ENCODE measurements at places on chromosomes 4 and X.

GRCh38 chr4:159378056-159378616 lies 275.3 kb downstream of the RAPGEF2 start:
- DNase-seq = no peak

DNA sequence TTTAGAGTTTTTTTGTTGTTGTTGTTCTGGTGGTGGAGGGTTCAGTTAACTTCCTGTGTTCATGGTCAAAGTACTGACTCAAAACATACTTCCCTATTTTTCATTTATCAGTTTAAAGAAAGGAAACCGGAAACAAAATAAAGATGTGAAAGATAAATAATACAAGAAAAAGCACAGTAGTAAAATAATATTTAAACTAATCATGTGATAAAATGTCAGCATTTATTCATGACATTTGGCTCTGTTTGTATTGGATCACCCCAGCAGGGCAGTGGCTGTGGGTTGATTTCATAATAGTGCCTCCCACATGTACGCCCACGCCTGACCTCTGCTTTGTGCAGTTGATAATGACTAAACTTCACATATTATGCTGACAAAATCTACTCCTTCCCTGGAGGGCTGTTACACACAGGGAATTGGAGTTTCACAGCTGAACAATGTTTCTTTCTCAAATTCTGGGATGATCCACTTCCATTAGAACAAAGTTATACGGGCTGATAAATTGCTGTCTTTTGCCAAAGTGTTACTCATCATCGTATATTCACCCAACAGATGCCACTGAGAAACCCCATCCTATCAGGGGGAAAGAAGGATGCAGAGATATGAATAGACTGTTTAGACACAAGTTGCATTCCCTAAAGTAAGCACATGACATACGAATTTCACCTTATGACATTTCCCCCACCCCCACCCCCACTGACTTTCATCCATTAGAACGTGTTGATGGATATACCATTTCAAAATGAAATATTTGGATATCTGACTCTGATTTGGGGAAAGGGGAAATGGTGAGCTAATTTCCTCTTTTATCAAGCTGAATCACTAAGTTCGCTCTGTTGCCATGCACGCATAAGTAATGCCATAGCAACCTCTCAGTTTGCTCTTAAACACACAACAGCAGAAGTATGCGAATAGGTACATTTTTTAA lies 48.3 kb downstream of the AMELX start:
- DNase-seq = no peak

- DNase-seq = no peak
Observed at GRCh38 chr4:183907871-183908683, 3.0 kb downstream of the STOX2 start.

DNA sequence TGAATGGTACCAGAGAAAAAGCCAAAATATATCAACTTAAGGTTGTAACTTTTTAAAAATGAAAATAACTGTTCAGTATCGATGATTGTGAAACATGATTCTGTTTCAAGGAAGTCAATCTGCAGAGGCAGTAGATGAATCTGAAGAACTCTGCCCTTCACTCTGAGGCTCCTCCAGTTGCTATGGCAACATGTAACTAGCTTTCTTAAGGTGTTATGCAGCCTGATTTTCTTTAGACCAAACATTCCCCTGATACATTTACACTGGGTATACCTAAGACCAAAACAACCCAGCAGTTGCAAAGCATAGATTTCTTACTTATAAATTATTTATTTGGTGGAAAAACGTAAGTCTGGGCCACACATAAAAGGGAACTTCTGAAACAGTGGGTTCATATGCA lies 133.6 kb upstream of the RASGEF1B start:
- no peak for DNase-seq

- no peak for DNase-seq
Observed at GRCh38 chrX:41478381-41478911, 31.3 kb downstream of the NYX start.

DNA sequence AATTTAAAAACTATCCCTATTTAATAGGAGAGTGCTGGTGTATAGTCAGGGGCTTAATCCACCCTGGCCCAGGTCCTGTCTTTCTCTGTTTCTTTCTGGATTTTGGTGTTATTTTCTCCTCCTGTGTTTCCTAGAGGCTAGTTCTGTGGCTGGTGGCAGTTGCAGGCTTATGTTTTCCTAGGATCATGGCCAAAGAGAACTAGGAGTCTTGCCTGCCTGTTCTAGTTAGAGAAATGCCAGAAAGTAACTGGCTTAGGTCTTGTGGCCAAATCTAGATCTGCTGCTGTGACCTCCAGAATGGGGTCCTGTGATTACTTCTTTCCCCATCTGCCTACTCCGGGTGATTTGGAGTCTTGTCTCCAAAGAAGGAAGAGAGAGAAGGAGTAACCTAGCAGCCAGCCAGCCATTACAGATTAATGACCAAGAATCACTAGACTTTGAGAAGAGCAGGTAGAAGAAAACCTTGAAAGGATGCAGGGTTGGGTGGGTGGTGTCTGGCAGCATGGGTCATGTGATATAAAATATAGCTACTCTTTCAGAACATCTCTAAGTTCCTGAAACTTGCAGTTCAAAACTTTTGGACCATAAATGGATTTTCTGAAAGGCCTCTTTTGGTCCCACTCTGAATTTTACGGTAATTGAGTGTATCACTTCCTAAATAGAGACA lies 117.9 kb downstream of the STIM2 start:
- no peak for DNase-seq

DNA sequence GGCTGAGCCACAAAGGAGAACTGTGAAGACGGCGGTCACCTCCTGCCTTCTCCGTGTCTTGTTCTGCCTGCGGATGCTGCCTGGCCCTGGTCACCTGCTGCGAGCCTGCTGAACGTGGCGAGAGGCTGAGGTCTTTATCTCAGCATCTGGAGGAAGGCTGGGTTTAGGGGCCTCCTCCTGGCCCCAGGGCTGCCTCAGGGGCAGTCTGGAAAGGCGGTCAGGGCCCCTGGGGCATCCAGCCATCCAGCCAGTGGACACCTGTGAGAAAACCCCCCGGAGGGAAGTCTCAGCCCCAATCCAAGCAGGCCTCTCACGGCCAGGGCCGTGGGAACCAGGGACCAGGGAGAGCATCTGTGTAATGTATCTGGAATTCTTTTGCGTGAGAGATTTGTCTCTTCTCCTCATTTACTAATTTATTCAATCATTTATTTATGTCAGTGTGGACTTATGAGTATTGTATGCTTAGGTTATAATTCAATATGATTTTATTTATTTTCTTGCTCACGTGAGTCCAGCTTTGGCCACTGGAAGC lies 11.3 kb downstream of the PDE6B start:
- DNase-seq = no peak

DNA sequence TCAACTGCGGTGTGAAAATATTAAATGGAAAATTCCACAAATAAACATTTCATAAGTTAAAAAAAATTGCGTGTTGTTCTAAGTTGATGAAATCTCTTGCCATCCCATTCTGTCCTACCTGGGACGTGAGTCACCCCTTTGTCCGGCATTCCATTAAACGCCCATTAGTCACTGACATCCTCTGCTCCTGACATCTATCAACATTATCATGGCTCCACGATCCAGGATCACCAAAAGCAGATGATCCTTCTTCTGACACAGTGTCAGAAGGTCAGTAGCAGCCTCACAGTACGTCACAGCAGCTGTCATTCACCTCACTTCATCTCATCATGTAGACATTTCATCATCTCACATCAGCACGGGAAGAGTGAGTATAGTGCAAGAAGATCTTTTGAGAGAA lies 125.7 kb downstream of the ZNF827 start:
- no peak for DNase-seq

DNA sequence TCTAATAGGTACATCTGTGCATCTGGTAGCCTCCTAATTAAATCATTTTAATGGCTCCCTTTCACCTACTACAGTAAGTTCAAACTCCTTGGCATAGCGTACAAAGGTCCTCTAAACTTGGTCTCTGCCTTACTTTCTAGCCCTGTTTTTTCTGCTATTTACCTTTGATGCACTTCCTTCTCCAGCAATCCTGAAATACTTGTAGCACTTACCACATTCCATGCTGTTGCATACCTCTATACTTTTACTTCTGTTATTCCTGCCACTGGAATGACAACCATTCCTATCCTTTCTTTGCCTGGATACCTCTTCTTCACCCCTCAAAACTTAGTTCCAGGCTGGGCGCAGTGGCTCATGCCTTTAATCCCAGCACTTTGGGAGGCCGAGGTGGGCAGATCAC lies 56.6 kb upstream of the LHFPL1 start:
- DNase-seq = no peak

GRCh38 chr4:83558059-83558653 lies 22.2 kb downstream of the GPAT3 start:
- DNase-seq = no peak

DNA sequence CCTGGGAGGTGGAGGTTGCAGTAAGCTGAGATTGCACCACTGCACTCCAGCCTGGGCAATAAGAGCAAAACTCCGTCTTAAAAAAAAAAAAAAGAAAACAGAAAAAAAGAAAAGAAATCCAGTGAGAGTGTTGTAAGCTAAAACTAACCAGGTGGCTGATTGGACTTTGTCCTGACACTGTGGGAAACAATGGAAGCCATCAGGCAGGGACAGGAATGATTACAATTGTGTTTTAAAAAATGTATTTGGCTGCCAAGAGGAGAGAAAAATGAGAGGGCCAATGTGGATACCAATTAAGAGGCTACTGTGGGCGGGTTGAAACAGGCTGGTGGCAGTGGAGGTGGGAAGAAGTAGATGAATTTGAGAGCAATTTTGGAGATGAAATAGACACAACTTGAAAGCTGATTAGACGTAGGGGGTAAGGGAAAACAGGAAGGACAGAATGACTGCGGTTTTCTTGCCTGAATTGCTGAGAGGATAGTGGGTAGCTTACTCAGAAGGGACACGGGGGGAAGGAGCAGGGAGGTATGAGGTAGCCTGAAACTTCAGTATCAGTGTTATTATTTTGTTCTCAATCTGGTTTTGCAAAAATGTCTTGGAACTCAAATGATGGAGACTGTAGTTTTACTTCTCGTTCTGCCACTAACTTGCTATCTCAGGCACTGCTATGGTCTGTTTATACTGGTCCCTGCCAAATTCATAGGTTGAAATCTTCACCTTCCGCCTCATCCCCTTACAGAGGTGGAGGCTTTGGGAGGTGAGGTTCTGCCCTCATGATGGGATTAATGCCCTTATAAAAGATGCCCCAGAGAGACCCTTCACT lies 45.6 kb upstream of the CHRNA9 start:
- no peak for DNase-seq

- DNase-seq = no peak
Observed at GRCh38 chr4:121304893-121305292, 75.9 kb downstream of the QRFPR start.

- DNase-seq = no peak
Observed at GRCh38 chrX:135410861-135411627, 10.7 kb upstream of the SMIM10L2A start.

GRCh38 chrX:153406903-153407302 lies 4.4 kb upstream of the ZFP92 start:
- no peak for DNase-seq

- no peak for DNase-seq
Observed at GRCh38 chr4:48262484-48262883, 7.2 kb downstream of the TEC start.

- DNase-seq = no peak
Observed at GRCh38 chr4:153497091-153497531, 31.0 kb downstream of the TMEM131L start.

GRCh38 chr4:100278567-100278966 lies 88.3 kb upstream of the DDIT4L start:
- no peak for DNase-seq

GRCh38 chr4:4694296-4694772 lies 152.5 kb upstream of the STX18 start:
- DNase-seq = no peak

DNA sequence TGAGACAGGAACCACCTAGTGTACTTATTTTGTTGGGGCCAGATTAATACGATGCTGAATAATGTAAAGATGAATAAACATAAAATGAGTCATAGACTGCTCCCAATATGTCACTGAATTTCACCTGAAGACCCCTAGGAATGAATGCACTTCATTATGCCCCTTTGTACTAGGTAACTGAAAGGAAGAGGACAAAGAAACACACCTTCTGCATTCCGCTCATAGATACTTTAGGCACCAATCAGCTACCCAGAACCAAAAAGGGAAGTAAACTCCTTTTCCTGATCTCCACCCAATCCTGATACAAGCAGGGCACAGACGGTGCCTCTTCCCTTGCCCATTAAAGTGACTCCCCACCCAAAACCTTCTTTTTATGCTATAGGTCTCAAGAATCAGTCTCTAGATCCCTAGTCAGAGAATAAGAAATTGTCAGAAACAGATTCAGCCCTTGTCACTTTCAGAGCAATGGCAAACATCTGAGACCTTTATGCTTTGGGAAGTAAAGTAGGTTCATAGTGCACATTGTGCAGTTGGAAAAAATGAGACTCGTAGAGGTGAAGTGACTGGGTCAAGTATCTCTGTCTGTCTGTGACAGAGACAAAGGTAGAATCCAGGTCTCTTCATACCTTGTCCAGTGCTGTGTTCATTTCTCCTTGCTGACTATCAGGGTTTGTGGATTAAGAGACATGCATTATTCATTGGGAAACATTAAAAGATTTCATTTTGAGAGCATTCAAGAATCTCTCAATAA lies 2.3 kb downstream of the GPR174 start:
- no peak for DNase-seq

DNA sequence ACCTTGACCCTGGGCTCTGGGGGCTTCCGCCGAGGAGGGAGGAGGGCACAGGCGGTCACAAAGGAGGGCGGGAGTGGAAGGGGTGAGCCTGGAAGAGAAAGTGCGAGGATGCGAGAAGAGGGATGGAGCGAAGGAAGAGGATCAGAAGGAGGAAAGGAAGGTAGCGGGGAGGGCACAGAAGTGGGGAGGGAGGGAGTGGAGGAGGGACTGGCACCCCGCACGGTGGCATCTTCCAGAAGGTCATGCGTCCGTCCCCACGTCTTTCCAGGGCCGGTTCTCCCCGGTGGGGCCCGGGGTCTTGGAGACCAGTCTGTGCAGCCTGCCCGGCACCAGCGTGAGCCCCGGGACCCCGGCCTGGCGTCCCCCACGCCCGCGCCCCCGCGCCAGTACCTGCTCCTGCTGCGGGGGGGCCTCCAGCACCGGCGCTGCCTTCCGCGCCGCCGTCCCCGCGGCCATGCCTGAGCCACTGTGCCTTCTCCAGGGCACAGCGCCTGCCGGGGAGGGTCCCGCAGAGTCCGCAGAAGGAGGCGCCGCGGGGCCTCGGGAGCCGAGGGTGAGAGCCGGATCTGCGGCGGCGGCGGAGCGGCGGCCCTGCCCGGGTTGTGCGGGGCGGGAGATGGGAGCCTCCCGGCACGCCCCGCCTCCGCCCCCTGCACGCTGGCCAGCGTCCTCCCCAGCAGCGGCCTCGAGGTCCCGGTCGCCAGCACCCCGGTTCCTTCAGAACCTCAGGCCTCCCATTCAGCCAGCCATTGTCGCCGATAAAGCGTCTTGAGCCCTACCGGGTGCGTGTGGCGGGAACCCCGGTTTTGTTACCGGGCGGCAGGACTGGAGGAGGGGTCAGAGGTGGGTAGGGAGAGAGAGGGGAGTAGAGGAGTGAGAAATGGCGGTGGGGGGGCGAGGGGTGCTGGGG lies at the start of gene RNF175:
TSS of gene RNF175 (minus strand) at position 618 of the 910 bp plus-strand sequence. CDS start at position 456, 162 bp downstream.
- DNase-seq = no peak

- DNase-seq = no peak
Observed at GRCh38 chrX:82224961-82225360, 1023.1 kb downstream of the SH3BGRL start.

- peak; percentile 23 for DNase-seq
Observed at GRCh38 chrX:40471965-40472648, 108.7 kb upstream of the ATP6AP2 start.
